ENCODE measurements at places on chromosomes 5 and 9. TPM values are rescaled to one million over a fixed set of nuclear protein-coding genes. Genes with fewer than 3 reads are reported as not detected.

The GLE1 gene
- total RNA-seq = 47.7 TPM

The PCDHGB7 gene
- not detected for total RNA-seq

The SLCO4C1 gene
- total RNA-seq = 0.74 TPM

The IL4 gene
- total RNA-seq = not detected

The ALDH1A1 gene
- total RNA-seq = not detected

The SLC6A19 gene
- total RNA-seq = not detected

DNA sequence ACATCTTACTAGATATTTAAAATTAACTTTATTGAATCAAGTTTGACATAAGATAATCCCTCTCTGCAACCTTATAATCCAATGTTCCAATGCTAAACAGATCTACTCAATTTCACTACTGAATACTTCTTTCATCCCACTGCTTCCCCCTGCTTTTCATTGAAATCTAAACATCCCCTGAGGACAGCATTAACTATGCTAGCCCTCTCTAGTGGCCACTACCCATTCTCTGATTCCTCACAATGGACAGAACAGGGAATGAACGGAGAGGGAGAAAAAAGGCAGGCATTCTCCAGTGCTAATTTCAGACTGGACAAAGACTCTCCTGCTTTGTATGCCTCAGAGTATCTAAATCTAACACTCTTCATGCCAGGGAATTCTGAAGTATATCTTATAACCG is 54.3 kb upstream of the RGS7BP start:
- H3K27ac ChIP-seq = no peak overlapping the region
- H3K4me3 ChIP-seq = no peak overlapping the region
- no peaks in the 10 kb centered on the region for H3K27me3 ChIP-seq

- peaks cover 38% of the 10 kb centered on the region for H3K36me3 ChIP-seq
- peaks cover 29% of the 10 kb centered on the region for H3K4me1 ChIP-seq
- H3K27me3 ChIP-seq = no peaks in the 10 kb centered on the region
- H3K27ac ChIP-seq = peak overlapping the region; percentile 84
- DNase-seq = peak; percentile 58
Observed at GRCh38 chr5:37197340-37198050, 51.7 kb downstream of the CPLANE1 start.

GRCh38 chr5:2519153-2519552 is 232.3 kb downstream of the IRX2 start:
- H3K36me3 ChIP-seq = no peaks in the 10 kb centered on the region
- DNase-seq = no peak
- no peaks in the 10 kb centered on the region for H3K27me3 ChIP-seq
- no peaks in the 10 kb centered on the region for H3K4me1 ChIP-seq
- H3K27ac ChIP-seq = no peak overlapping the region

GRCh38 chr5:11468334-11469039 is 435.8 kb downstream of the CTNND2 start:
- DNase-seq = no peak
- H3K4me1 ChIP-seq = no peaks in the 10 kb centered on the region
- H3K27me3 ChIP-seq = no peaks in the 10 kb centered on the region
- H3K36me3 ChIP-seq = no peaks in the 10 kb centered on the region
- no peak overlapping the region for H3K27ac ChIP-seq
- H3K4me3 ChIP-seq = no peak overlapping the region

DNA sequence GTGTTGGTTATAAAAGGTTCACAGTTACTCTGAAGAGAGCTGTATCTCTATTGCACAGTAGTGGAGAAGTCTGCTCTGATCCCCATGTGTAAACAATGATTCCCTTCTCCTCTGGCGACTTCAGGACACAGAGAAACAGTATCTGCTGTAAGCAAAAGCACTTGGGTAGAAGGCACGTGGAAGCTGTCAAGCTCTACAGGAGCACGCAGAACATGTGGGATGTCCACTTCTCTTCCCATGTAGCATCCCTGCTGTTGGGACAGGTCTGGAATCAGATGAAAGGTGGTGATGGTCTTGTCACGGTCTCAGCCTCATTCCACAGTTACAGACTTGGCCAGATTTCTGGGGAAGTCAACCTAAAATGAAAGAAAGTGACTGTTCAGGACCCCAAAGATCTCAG is 9.4 kb upstream of the MAPK9 start:
- H3K4me3 ChIP-seq = no peak overlapping the region
- peaks cover 7% of the 10 kb centered on the region for H3K4me1 ChIP-seq
- peaks cover 4% of the 10 kb centered on the region for H3K27me3 ChIP-seq
- no peaks in the 10 kb centered on the region for H3K36me3 ChIP-seq
- H3K27ac ChIP-seq = no peak overlapping the region

GRCh38 chr5:179820483-179821297 is at the start of gene SQSTM1:
Gene SQSTM1, plus strand, starts transcription at chr5:179820905. Its CDS starts 32 bp downstream, at chr5:179820937.
- peak within 1 kb of the TSS; percentile 91 for H3K4me3 ChIP-seq
- peak; percentile 80 for DNase-seq
- peak within 1 kb of the TSS; percentile 97 for H3K27ac ChIP-seq
- H3K36me3 ChIP-seq = peaks cover 40% of the 10 kb centered on the region
- H3K4me1 ChIP-seq = peaks cover 57% of the 10 kb centered on the region
- H3K27me3 ChIP-seq = no peaks in the 10 kb centered on the region

DNA sequence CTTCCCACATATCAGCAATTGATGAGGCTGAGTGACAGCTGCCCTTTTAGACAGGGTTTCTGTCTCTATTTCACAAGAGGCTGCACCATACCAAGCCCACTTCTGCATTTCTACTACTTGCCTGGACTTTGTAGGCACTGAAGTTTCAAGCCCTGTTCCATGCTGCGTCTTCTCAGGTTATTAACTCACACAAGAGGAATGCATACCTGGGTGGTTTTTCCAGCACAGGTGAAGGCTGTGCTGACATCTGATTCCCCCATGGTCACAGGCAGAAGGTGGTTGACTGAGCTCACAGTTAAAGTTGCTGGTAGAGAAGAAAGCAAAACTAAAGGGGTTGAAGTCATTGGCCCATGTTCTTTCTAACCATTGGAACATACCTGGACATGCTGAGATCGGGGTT is 86.6 kb downstream of the MAMDC2 start:
- H3K4me1 ChIP-seq = no peaks in the 10 kb centered on the region
- H3K27me3 ChIP-seq = no peaks in the 10 kb centered on the region
- H3K27ac ChIP-seq = no peak overlapping the region
- no peaks in the 10 kb centered on the region for H3K36me3 ChIP-seq

DNA sequence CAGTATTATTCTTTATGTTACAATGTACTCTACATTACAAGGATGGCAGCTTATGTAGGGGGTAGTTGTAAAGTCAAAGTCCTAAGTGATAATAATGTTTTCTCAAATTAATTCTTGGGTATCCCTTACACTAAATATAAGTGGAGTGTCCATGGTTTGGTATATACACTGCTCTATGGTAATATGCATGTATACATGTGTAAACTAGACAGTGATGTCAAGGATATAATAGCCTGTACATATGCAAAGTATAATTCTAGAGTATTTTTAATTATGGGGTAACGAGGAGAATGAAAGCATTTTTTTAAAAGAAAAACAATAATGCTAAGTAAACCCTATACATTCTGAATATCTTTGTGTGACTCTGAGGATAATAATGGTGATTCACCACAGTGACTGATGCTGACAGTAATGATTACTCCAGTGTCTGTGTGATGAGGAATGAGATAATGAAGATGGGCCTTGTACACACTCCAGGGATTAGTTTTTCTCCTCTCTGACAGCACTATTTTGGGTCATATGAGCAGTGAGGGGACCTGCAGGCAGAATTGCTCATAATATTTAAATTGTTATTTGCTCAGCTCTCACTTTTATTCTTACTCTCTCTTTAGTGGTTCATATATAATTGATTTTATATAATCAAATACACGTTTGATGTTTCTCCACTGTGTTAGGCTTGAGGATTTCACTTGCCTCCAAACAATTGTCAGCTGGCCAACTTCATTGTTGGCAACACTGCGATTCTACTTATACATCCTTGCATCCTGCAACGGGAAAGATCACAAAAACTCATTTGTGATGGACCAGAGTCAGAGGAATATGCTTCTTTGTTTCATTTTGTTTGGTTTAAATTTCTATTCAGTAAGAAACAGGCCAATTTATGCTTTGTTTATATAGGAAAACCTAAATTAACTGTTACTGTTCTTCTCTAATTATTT is 88.2 kb downstream of the NREP start:
- no peaks in the 10 kb centered on the region for H3K36me3 ChIP-seq
- no peaks in the 10 kb centered on the region for H3K27me3 ChIP-seq
- no peak overlapping the region for H3K27ac ChIP-seq
- H3K4me3 ChIP-seq = no peak overlapping the region

DNA sequence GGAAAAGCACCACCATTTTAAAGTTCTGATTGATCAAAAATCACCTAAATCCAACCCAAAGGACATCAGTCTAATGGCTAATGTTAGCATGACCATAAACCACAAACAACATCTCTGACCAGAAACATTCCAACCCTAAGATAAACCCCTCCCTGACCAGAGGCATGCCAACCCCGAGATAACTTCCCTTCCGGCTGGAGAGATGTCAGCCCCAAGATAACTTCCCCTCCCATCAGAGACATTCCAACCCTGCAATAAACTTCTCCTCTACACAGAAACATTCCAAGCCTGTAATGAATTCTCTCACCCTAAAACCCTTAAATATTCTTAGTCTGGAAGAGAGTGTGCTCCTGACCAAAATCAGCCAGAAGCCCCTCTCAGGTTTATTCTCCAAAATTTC is 364.3 kb downstream of the KCNN2 start:
- H3K36me3 ChIP-seq = no peaks in the 10 kb centered on the region
- H3K27ac ChIP-seq = no peak overlapping the region
- no peaks in the 10 kb centered on the region for H3K4me1 ChIP-seq
- no peak for DNase-seq
- H3K4me3 ChIP-seq = no peak overlapping the region

GRCh38 chr9:108235609-108236008 is 620.2 kb downstream of the ACTL7B start:
- H3K4me3 ChIP-seq = no peak overlapping the region
- H3K27ac ChIP-seq = no peak overlapping the region
- no peaks in the 10 kb centered on the region for H3K4me1 ChIP-seq

DNA sequence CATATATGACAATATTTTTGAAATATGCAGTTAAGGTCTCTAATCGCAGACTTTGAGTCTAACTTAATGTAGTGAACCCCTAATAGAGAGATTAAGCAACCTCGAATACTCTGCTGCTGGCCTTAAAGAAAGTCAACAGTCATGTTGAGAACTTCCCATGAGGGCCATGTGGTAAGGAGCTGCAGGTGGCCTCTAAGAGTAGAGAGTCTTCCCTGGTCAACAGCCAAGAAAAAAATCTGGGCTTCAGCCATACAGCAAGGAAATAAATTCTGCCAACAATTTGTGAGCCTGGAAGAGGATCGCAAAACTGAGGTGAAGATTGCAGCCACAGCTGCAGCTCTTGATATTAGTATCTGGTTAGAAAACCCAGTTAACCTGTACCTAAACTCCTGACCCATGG is 935.2 kb upstream of the TYRP1 start:
- H3K4me3 ChIP-seq = no peak overlapping the region
- no peak for DNase-seq
- H3K36me3 ChIP-seq = no peaks in the 10 kb centered on the region
- no peaks in the 10 kb centered on the region for H3K4me1 ChIP-seq
- H3K27me3 ChIP-seq = no peaks in the 10 kb centered on the region

DNA sequence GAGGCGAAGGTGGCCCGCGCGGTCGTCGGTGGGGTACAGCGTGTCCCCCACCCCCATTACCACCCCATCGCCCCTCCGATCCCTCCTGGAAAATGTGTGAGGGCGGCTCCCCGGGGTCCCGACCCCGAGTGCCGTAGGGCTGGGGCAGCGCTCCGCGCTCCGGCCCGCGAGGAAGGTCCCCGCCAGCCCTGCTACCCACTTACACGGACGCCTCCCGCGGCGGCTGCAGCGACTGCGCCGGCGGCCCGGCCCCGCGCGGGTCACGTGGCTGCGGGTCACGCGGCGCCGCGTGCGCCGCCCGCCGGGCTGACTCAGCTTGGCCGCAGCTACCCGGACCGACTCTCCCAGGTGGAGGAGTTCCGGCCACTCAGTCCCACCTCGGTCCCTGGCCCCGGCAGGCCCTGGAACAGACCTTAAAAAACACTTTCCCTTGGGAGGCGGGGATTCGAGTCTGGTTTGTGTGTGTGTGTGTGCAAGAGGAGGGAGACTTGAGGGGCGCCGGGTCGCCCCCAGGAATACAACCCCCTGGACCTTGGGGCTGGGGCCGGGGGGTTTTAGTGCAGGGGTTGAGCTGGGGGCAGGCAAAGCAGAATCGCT is at the start of gene GNPDA1:
Gene GNPDA1 (minus strand): TSS at position 236 of the 597 bp plus-strand sequence. CDS start 992 bp downstream, outside the sequence.
- DNase-seq = peak; percentile 74
- peaks cover 85% of the 10 kb centered on the region for H3K4me1 ChIP-seq
- no peaks in the 10 kb centered on the region for H3K27me3 ChIP-seq
- H3K4me3 ChIP-seq = peak within 1 kb of the TSS; percentile 82

GRCh38 chr5:110371011-110371724 is 355.3 kb downstream of the TMEM232 start:
- no peak for DNase-seq
- H3K27me3 ChIP-seq = no peaks in the 10 kb centered on the region
- H3K36me3 ChIP-seq = no peaks in the 10 kb centered on the region

DNA sequence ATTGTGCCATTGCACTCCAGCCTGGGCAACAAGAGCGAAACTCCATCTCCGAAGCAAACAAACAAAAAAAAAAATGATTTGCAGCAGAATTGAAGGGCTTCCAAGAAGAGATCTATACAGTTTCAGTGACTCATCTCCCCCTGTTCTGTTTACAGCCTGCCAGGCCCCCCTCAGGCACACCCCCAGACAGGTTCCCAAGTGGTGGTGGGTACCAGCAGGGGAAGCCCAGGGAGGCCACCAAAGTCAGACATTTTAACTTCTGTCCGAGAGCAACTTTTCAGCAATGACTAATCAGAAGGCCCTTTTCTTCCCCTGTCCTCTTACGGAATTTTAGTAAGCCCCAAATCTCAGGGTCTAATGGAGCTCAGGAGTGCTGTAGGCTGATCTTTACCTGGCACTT is 98.7 kb downstream of the PAX5 start:
- no peak overlapping the region for H3K4me3 ChIP-seq
- no peak for DNase-seq
- H3K27me3 ChIP-seq = peaks cover 10% of the 10 kb centered on the region
- H3K36me3 ChIP-seq = no peaks in the 10 kb centered on the region
- peaks cover 3% of the 10 kb centered on the region for H3K4me1 ChIP-seq

DNA sequence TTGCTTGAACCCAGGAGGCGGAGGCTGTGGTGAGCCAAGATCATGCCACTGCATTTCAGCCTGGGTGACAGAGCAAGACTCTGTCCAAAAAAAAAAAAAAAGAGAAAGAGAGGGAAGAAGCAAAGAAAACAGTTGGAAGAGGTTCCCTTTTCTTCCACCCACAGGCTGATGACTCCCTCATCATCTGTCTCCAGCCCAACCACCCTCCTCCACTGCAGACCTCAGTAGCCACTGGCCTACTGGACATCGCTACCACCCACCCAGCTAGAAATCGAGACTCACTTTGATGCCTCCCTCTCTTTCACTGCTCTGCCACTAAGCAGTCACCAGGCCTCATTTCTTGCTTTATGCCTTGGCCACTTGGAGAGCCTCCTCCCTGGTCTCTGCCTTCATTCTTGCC is 71.2 kb downstream of the NIPSNAP3B start:
- peaks cover 8% of the 10 kb centered on the region for H3K4me1 ChIP-seq
- H3K4me3 ChIP-seq = no peak overlapping the region

- H3K27me3 ChIP-seq = no peaks in the 10 kb centered on the region
- H3K27ac ChIP-seq = no peak overlapping the region
- no peak for DNase-seq
- no peaks in the 10 kb centered on the region for H3K36me3 ChIP-seq
Observed at GRCh38 chr9:80552931-80553330, 981.2 kb downstream of the TLE4 start.

- no peaks in the 10 kb centered on the region for H3K36me3 ChIP-seq
- no peaks in the 10 kb centered on the region for H3K4me1 ChIP-seq
- H3K27me3 ChIP-seq = no peaks in the 10 kb centered on the region
- no peak for DNase-seq
- no peak overlapping the region for H3K27ac ChIP-seq
Observed at GRCh38 chr9:85541876-85542275, 199.9 kb downstream of the AGTPBP1 start.

- DNase-seq = no peak
- no peak overlapping the region for H3K27ac ChIP-seq
- peaks cover 71% of the 10 kb centered on the region for H3K36me3 ChIP-seq
- no peaks in the 10 kb centered on the region for H3K4me1 ChIP-seq
- H3K4me3 ChIP-seq = no peak overlapping the region
- no peaks in the 10 kb centered on the region for H3K27me3 ChIP-seq
Observed at GRCh38 chr9:2107906-2108451, 92.8 kb downstream of the SMARCA2 start.
